ENCODE measurements at places on chromosomes 2 and 18. TPM values are rescaled to one million over a fixed set of nuclear protein-coding genes. Genes with fewer than 3 reads are reported as not detected.

The SLC11A1 gene
- under 0.01 TPM for total RNA-seq

- DNase-seq, result peak; percentile 62
Measured at GRCh38 chr2:6423157-6423556, 442.6 kb downstream of the CMPK2 start.

DNA sequence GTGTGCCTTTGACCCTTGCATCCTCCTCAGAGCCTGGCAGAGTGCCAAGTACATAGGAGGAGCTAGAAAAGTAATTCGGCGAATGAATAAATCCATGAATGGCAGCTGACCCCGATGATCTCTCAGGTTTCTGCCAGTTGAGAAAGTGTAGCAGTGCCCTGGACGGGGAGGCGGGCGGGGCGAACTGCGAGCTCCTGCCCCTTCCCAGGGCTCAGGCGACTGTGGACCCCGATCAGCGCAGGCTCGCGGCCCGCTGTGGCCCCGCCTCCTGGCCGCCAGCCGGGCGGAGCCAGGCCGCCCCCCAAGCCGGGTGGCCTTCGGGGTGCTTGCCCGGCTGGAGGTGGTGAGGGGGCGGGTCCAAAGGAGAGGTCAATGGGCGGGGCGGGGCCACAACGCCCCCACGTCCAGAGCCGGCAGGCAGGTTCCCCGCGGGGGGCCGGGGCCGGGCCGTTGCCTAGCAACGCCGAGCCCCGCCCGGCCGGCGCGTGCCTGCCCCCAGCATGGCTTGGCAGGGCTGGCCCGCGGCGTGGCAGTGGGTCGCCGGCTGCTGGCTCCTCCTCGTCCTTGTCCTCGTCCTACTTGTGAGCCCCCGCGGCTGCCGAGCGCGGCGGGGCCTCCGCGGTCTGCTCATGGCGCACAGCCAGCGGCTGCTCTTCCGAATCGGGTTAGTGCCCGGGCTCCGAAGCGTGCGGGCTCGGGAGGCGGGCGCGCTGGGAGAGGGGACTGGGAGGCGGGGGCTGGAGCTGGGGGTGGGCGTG is 30.6 kb upstream of the TMBIM1 start:
- peak; percentile 54 for DNase-seq

DNA sequence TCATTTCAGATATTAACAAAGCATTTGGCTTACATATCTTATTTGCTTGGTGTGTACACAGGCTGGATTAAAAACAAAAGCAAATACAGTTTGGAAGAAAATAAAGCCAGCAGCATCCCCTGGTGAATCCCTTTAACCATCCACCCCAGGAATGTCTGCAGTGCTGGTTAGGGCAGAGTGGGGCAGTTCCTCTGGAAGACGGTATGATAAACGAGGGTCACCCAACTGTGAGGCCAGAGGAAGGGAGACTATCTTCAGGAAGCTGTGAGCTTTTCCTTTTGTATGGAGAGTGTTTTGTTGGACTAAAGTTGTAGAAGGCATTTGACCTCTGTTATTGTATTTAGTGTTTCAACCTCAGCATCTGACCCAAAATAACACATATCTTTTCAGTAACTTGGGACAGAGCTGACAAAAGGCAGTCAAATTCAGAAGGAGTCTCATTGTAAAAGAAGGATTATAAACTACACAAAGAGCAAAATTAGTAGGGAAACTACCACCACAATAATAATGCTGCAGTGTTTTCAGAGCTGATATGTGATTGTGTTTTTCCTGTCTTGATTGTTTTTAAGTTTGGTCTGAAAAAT is 159.1 kb downstream of the FMNL2 start:
- DNase-seq, result no peak

Measured in IMR-90 (cell line).